ENCODE measurements at places on chromosomes 3 and 15. TPM values are rescaled to one million over a fixed set of nuclear protein-coding genes. Genes with fewer than 3 reads are reported as not detected.

DNA sequence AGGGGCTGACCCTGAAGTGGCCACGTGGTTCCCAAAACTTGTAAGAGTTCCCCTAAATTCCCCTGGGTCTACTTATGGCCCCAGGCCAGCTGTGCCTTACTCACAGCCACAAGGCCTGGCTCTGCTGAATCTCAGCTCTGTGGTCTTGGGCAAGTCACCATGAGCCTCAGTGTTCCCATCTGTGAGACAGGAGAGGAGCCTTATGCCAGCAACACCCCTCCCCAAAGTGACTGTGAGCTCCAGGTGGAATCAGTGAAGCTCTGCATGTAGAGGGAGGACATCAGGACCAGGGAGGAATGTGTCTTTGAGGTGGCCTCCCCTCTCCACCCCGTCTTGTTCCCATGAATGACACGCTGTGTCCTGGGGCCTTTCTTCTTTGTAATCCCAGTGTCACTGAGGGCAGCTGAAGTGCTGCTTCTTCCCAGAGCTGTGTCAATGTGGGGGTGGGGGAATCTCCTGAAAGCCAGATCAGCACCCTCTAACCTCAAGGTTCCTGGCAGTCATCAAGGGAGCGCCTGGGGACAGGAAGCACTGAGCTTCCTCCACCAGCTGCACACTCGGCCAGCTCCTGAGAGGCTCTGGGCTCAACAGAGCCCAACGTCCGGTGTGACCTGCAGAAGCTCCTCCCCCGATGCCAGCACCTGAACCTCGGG, 258.9 kb downstream of the UACA start:
- no peak overlapping the region for H3K27ac ChIP-seq
- no peak for DNase-seq
- no peak overlapping the region for H3K4me3 ChIP-seq

GRCh38 chr3:52026041-52026440, 30.3 kb downstream of the DUSP7 start:
- H3K27me3 ChIP-seq, result no peaks in the 10 kb centered on the region
- H3K4me1 ChIP-seq, result no peaks in the 10 kb centered on the region
- no peaks in the 10 kb centered on the region for H3K36me3 ChIP-seq
- no peak overlapping the region for H3K4me3 ChIP-seq

- no peak for DNase-seq
- H3K4me1 ChIP-seq, result no peaks in the 10 kb centered on the region
- H3K27me3 ChIP-seq, result no peaks in the 10 kb centered on the region
- H3K27ac ChIP-seq, result no peak overlapping the region
These were observed 105.3 kb upstream of the ACP3 start for GRCh38 chr3:132211896-132212295.

DNA sequence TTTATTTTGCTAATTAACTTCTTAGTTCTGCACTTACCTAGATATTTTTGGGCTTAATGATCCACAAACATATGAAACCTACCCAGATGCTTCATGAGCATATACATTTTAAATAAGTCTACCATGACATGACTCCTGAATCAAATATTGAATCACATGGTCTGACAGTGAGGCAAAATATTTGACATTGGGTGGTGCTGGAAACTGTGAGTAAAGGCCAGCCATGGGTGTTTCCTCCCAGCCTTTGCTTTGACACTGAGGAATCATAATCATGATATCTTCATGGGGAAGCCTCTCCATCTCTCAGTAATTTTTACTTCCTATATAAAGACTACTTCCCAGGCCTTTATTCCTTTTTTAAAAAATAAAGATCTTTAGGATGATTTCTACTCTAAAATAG, 22.8 kb upstream of the SSR3 start:
- H3K36me3 ChIP-seq, result no peaks in the 10 kb centered on the region
- DNase-seq, result no peak
- no peak overlapping the region for H3K4me3 ChIP-seq
- H3K27me3 ChIP-seq, result no peaks in the 10 kb centered on the region

GRCh38 chr3:21795152-21795837, 44.3 kb upstream of the ZNF385D start:
- no peak overlapping the region for H3K27ac ChIP-seq
- no peak for DNase-seq
- H3K4me3 ChIP-seq, result no peak overlapping the region

- H3K27ac ChIP-seq, result no peak within 1 kb of the TSS
- peak; percentile 45 for DNase-seq
- no peak within 1 kb of the TSS for H3K4me3 ChIP-seq
- H3K27me3 ChIP-seq, result no peaks in the 10 kb centered on the region
- H3K36me3 ChIP-seq, result no peaks in the 10 kb centered on the region
These were observed at the start of gene FGF12 for GRCh38 chr3:192727032-192727847. Gene FGF12 (minus strand): TSS chr3:192727541.

GRCh38 chr15:52010633-52011595, 8.1 kb upstream of the MAPK6 start:
- no peaks in the 10 kb centered on the region for H3K27me3 ChIP-seq
- H3K4me3 ChIP-seq, result no peak overlapping the region
- no peaks in the 10 kb centered on the region for H3K4me1 ChIP-seq
- no peak overlapping the region for H3K27ac ChIP-seq

DNA sequence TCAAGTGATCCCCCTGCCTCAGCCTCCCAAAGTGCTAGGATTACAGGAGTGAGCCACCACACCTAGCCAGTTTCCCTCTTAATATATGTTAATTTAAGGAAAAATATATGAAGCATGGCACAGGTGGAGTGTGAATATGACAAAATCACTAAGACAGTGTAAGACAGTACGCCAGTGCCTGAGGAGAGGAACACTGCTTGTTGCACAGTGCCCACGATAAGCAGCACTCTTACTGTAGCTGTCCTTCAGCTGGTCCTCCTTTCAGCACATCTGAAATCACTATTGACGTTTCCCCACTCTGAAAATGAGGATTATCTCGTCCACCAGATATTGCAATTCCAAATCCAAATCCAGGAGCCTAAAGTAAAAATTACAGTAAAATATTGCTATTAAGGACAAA, 49.3 kb downstream of the TJP1 start:
- H3K4me1 ChIP-seq, result no peaks in the 10 kb centered on the region
- H3K36me3 ChIP-seq, result peaks cover 6% of the 10 kb centered on the region
- H3K27me3 ChIP-seq, result no peaks in the 10 kb centered on the region

- no peaks in the 10 kb centered on the region for H3K36me3 ChIP-seq
- no peaks in the 10 kb centered on the region for H3K27me3 ChIP-seq
- H3K4me3 ChIP-seq, result no peak overlapping the region
- H3K4me1 ChIP-seq, result no peaks in the 10 kb centered on the region
These were observed 48.2 kb downstream of the TRIM42 start for GRCh38 chr3:140726066-140726465.

- DNase-seq, result no peak
- no peaks in the 10 kb centered on the region for H3K27me3 ChIP-seq
- no peaks in the 10 kb centered on the region for H3K4me1 ChIP-seq
These were observed 274.7 kb downstream of the RBMS3 start for GRCh38 chr3:29555590-29555989.

GRCh38 chr3:123021388-123021787, 6.2 kb downstream of the SEMA5B start:
- DNase-seq, result no peak
- no peak overlapping the region for H3K4me3 ChIP-seq
- no peaks in the 10 kb centered on the region for H3K4me1 ChIP-seq
- no peaks in the 10 kb centered on the region for H3K36me3 ChIP-seq

DNA sequence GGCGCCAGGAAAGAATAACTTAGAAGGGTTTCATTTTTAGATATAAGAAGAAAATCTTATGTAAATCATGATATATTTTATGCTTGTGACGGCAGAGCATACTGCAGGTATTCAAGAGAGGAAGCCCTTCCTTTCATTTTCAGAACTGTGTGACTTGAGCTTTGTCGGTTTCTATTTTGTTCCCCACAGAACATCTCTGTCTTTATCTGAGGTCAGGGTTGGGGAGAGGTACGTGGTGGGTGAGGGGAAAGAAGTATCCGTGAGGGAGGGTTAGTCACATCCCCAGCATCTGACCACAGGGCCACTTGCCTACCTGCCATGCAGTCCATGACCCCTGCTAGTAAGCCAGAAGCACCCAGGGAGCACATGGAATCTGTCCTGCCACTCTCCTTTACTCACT, 126.5 kb downstream of the DGKG start:
- no peak overlapping the region for H3K4me3 ChIP-seq
- DNase-seq, result no peak
- H3K36me3 ChIP-seq, result no peaks in the 10 kb centered on the region
- H3K4me1 ChIP-seq, result no peaks in the 10 kb centered on the region

- peaks cover 5% of the 10 kb centered on the region for H3K36me3 ChIP-seq
- H3K27ac ChIP-seq, result no peak overlapping the region
- no peak for DNase-seq
- H3K4me1 ChIP-seq, result peaks cover 29% of the 10 kb centered on the region
These were observed 10.5 kb downstream of the ACOX2 start for GRCh38 chr3:58526515-58526957.

DNA sequence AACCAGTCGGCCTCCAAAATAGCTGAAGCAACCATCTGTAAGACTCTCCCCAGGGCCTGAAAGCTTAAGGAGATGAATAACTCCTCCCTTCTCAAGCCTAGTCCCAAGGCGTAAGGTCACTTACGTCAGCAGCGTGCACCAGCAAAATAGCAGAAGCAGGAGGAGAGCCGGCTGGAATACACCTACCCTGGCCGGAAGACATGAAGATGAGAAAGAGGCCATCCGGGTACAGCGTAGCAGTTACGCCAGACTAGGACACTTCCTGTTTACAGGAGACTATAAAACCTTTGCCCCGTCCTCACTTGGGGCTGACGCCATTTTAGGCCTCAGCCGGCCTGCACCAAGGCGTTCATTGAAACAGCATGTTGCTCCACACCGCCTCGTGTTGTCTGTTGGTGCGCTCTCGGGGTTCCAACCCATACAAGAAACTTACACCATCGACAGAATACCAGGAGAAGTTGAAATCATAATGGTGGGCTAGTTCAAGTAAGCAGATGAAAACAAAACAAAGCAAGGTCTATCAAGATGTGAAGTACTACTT, 2.5 kb downstream of the CFAP92 start:
- no peak overlapping the region for H3K27ac ChIP-seq
- H3K27me3 ChIP-seq, result peaks cover 52% of the 10 kb centered on the region
- H3K36me3 ChIP-seq, result no peaks in the 10 kb centered on the region
- peaks cover 7% of the 10 kb centered on the region for H3K4me1 ChIP-seq
- H3K4me3 ChIP-seq, result no peak overlapping the region

GRCh38 chr3:66702126-66702525, 201.3 kb upstream of the LRIG1 start:
- no peak overlapping the region for H3K27ac ChIP-seq
- H3K36me3 ChIP-seq, result no peaks in the 10 kb centered on the region
- DNase-seq, result no peak
- no peaks in the 10 kb centered on the region for H3K4me1 ChIP-seq
- no peaks in the 10 kb centered on the region for H3K27me3 ChIP-seq

DNA sequence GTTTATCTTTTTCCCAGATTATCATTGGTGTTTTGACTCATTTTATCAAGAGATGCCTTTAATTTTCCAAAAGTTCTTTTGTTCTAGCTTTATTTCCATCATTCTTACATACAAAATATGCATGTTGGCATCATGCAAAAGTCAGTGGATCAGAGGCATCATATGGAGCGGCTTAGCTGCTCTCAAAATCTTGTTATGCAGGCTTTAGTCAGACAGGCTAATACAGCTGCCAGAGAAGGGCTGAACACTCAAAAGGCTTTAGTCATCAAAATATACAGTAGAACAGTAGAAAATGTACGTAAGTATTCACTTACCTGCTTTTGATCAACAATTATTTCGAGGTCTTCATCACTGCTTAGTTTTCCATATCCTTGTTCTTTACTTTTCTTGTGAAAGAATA, 65.5 kb downstream of the PEX5L start:
- H3K27ac ChIP-seq, result no peak overlapping the region
- no peaks in the 10 kb centered on the region for H3K27me3 ChIP-seq
- H3K36me3 ChIP-seq, result no peaks in the 10 kb centered on the region
- no peaks in the 10 kb centered on the region for H3K4me1 ChIP-seq

GRCh38 chr15:67035886-67036285, 29.5 kb upstream of the SMAD3 start:
- no peak for DNase-seq
- H3K4me3 ChIP-seq, result no peak overlapping the region
- no peaks in the 10 kb centered on the region for H3K27me3 ChIP-seq

GRCh38 chr3:37700466-37701248, 161.0 kb upstream of the CTDSPL start:
- no peaks in the 10 kb centered on the region for H3K36me3 ChIP-seq
- no peaks in the 10 kb centered on the region for H3K27me3 ChIP-seq
- DNase-seq, result peak; percentile 60
- no peak overlapping the region for H3K27ac ChIP-seq
- H3K4me1 ChIP-seq, result no peaks in the 10 kb centered on the region

GRCh38 chr3:72041511-72041910, 256.6 kb upstream of the PROK2 start:
- no peak overlapping the region for H3K27ac ChIP-seq
- no peaks in the 10 kb centered on the region for H3K4me1 ChIP-seq
- no peaks in the 10 kb centered on the region for H3K36me3 ChIP-seq

GRCh38 chr15:51840692-51841091, 11.2 kb downstream of the TMOD3 start:
- H3K27me3 ChIP-seq, result no peaks in the 10 kb centered on the region
- no peaks in the 10 kb centered on the region for H3K36me3 ChIP-seq
- no peak for DNase-seq
- H3K27ac ChIP-seq, result no peak overlapping the region
- H3K4me3 ChIP-seq, result no peak overlapping the region

GRCh38 chr3:169984292-169984691, 17.7 kb downstream of the SEC62 start:
- peaks cover 19% of the 10 kb centered on the region for H3K36me3 ChIP-seq
- H3K4me3 ChIP-seq, result no peak overlapping the region
- no peaks in the 10 kb centered on the region for H3K4me1 ChIP-seq
- H3K27me3 ChIP-seq, result no peaks in the 10 kb centered on the region
- DNase-seq, result peak; percentile 63

GRCh38 chr15:34933432-34933975, 36.0 kb downstream of the AQR start:
- no peak overlapping the region for H3K27ac ChIP-seq
- H3K36me3 ChIP-seq, result peaks cover 4% of the 10 kb centered on the region
- no peak for DNase-seq

DNA sequence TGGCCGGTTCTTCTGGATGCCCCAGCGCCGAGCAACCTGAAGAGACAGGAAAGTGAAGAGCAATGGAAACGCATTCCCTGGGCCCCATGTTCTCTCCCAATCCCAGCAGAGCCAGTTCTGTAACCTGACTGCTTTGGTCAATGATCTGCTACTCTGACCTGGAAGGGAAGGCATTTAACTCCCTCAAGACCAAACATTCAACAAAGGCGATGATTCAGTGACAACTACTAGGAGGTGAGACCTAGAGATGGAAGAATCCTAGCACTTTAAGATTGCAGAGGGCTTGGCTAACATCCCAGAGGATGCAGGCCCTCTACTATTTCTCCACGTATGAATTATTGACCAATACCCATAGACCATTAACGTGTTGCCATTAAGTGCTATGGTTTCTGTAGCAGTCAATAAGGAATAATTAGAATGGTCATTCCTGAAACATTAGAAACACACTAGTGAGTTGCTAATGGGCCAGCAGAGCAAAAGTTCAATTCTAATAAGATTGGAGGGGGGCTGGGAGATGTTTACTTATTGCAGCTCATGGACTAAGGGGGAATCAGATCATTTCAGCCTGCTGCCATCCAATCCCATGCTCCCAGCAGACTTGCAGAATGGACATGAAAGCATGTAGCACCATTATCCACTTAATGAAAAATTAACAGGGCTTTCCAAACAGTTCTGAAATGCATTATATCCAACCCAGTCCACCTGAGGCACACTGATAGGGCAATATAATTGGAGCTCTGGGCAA, 56.6 kb downstream of the ETV5 start:
- no peaks in the 10 kb centered on the region for H3K4me1 ChIP-seq
- peaks cover 6% of the 10 kb centered on the region for H3K36me3 ChIP-seq
- H3K27ac ChIP-seq, result no peak overlapping the region
- H3K4me3 ChIP-seq, result no peak overlapping the region

SAMD7 gene
- not detected for polyA plus RNA-seq

ERICH6 gene
- not detected for polyA plus RNA-seq

IQCH gene
- polyA plus RNA-seq, result 0.36 TPM

OXTR gene
- not detected for polyA plus RNA-seq

CEP152 gene
- 1.9 TPM for polyA plus RNA-seq

CHL1 gene
- under 0.01 TPM for polyA plus RNA-seq

PCLAF gene
- 89.1 TPM for polyA plus RNA-seq

ABHD6 gene
- polyA plus RNA-seq, result 42.9 TPM

CCDC54 gene
- polyA plus RNA-seq, result not detected

TSPAN3 gene
- polyA plus RNA-seq, result 628 TPM

All from small intestine (tissue), 16 donors.